ENCODE measurements at places on chromosomes 1 and 21.

- DNase-seq: no peak
These were observed 1536.8 kb downstream of the KCNT2 start for GRCh38 chr1:195071461-195071860.

- DNase-seq: no peak
These were observed 20.3 kb upstream of the DEGS1 start for GRCh38 chr1:224162768-224163167.

DNA sequence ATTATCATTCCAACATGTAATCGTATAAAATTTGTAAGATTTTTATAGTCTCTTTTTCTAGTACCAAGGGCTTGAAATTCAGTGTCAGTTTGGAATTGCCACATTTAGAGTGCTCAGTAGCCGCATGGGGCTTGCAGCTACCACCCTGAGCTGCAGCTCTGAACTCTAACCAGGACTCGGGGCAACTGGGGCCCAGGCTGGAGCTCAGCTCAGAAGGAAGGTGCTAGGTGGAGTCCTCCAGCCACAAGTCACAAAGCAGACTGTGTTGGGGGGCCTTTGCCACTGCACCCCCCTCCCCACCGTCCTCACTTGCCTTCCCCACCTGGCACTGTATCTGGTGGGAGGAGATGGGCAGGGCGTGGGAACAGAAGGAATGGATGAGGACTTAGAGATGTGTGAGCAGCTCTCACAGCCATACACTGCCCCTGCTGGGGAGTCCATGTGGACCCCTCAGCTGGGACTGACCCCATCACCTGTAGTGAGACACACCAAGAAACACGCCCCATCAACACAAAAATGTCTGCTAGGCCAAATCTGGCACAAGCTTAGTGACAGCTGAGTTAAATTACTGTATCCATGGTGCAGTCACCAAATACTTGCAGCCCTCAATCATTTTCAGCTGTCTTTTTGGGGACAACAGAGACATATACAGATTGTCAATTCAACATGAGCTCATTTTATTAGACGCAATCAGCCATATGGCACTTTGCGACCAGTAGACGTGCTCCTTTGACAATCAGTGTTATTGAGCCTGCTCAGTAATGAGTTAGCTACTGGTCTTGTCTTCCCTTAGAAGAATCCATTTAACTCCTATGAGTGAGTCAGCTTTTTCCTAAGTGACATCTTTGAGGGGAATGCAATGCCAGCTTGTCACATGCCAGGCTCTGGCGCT lies 241.7 kb upstream of the RAB4A start:
- no peak for DNase-seq

DNA sequence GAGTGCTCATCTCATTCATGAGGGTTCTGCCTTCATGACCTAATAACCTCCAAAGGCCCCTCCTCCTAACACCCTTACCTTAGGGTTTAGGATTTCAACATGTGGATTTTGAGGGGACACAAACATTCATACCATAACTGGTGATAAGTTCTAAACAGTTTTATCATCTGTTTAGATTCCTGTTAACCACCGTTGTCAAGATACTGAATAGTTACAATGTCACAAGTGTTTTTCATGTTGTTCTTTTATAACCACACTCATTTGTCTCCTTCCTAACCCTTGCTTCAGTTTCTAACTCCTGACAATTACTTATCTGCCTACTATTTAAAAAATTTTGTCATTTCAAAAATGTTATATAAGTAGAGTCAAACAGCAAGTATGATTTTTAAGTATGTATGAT lies 86.0 kb downstream of the NCAM2 start:
- no peak for DNase-seq

GRCh38 chr1:154614901-154615300 lies 6.9 kb upstream of the ADAR start:
- DNase-seq: no peak

- no peak for DNase-seq
These were observed 291.0 kb downstream of the CHRM3 start for GRCh38 chr1:239677362-239677761.

Measured in posterior vena cava (tissue), 2 donors.